ENCODE measurements at places on chromosomes 11 and 22.

DNA sequence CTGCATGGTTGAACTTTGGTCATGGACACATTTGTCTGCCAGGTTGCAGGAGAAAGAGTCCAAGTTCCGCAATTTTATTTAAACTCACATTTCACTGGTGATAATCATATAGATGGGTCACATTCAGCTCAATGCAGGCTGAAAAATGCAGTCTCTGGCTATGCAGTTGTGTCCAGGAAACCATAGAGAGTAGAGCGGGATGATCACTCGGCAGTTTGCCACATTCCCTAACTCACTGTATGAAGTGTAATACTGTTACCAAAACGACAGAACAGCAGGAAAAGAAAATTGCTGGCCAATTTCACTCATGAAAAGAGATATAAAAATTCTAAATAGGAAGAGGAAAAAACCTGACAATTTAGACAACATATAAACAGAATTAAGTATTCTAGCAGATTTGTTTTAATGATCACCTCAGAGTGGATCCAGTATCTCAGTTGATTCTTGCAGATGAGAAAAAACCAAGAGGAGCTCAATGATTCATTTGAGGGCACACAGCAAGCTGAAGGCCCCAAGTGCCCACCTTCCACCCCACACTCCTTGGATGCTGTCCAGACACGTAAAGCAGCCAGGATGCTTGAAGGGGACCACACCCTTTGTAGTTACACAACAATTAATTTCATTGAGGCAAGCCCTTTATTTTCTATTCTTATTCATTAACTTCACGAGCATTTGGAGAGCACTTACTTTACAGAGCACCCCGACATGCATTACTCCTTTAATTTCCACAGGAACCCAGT, 422.3 kb downstream of the SOX6 start:
- DNase-seq, result no peak

- no peak for DNase-seq
Measured at GRCh38 chr11:32033067-32033466, 57.8 kb upstream of the RCN1 start.

DNA sequence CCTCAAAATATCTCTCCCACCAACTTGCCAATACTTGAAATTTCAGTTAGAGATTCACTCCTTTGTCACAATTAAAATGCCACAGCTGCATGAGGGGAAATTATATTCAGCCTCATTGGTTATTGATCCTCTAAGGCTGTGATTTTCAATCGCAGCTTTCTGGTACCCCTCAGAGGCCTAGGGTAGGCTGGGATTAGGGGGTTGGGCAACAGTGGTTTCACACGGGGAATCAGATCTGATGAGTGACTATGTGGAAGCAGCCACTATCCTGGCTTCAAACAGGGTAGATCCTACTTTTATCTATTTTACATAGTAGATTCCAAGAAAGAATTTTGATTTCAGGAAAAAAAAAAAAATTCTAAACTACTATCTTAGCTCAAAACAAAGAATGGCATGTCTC, 252.5 kb downstream of the DCDC1 start:
- no peak for DNase-seq

DNA sequence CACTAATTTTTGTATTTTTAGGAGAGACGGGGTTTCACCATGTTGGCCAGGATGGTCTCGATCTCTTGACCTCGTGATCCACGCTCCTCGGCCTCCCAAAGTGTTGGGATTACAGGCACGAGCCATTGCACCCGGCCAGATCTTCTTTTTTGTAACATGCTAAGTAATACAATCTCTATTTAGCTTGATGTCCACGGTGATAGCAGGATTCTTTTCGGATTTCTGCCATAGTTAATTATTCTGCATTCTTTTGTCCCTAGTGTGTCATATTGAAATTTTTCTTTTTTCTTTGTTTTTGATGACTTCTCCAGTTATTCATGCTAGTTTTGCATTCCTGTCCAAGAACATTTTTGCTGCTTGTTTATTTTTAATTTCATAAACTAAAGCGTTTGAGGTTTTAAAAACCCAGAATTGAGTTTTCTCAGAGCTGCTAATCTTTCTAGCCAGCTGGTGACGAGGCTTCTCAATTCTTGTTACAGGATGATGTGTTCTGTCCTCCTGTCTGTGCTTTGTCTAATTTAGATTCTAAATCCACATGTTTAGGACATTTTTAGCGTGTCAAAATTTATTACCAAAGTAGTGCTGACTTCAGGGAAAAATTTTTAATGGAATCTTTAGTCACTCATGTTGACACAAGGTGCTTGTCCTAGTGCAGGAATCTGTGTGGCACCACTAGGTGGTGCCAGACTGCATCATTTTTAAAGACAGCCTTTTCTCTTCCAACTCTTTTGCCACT, 21.8 kb downstream of the NF2 start:
- DNase-seq, result no peak
